Globus pallidus (tissue), 1 donor: ENCODE measurements at places on chromosomes 2 and 18.
A peak's percentile ranks its signal among the peaks of the same experiment; 100 is the strongest.

- no peak for DNase-seq
Measured at GRCh38 chr2:79179036-79179435, 19.5 kb upstream of the REG3A start.

DNA sequence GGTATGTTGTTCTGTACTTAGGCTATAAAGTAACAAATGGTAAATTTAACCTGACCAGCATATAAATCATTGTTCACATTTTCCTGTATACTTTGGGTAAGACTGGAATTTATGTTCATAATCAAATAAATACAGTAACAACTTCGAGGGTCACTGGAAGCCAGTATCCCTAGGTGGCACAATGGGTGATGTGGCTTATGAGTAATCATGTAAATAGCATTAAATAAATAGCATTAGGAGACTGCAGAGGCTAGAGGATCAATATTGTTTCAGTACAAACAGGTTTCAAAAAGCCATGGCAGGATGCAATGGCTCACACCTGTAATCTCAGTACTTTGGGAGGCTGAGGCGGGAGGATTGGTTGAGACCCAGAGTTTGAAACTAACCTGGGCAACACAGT is 690.6 kb downstream of the SLC4A3 start:
- DNase-seq = no peak

- peak; percentile 35 for DNase-seq
Measured at GRCh38 chr2:20525041-20526035, 78.5 kb downstream of the RHOB start.

GRCh38 chr18:936941-937340 is 32.3 kb downstream of the ADCYAP1 start:
- no peak for DNase-seq

GRCh38 chr2:144490017-144490416 is 29.9 kb downstream of the ZEB2 start:
- no peak for DNase-seq

- DNase-seq = no peak
Measured at GRCh38 chr18:26524504-26525351, 23.6 kb downstream of the KCTD1 start.
